Left renal cortex interstitium (tissue), 4 donors: ENCODE measurements at places on chromosomes 7 and 10. TPM values are rescaled to one million over a fixed set of nuclear protein-coding genes. Genes with fewer than 3 reads are reported as not detected.

The SORCS1 gene
- polyA plus RNA-seq, result 8.3 TPM

DNA sequence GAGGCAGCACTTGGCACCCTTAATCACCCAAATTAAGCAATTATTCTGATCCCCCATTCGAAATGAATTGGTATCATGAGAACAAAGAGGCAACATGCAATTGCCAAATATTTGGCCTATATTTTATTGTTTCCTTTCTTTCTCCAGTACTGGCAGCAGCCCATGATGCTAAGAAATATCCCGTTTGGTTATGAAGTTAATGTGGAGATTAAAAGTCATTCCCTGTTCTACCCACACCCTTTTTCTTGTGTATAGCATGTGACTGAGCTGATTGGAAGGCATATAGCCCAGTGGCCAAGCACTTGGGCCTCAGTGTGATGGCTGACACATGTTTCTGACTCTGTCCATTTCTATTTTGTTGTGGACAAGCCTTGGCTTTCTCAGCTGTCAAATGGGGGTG is 692.3 kb upstream of the GALNT17 start:
- DNase-seq, result no peak

The CCSER2 gene
- 26.6 TPM for polyA plus RNA-seq

The VIPR2 gene
- 3.7 TPM for polyA plus RNA-seq

GRCh38 chr7:45992826-45993225 is 71.8 kb upstream of the IGFBP3 start:
- no peak for DNase-seq

GRCh38 chr7:50960621-50961310 is 178.1 kb upstream of the GRB10 start:
- DNase-seq, result no peak
